NCI-H446 (cell line): ENCODE measurements at places on chromosomes 5 and 9.
A peak's percentile ranks its signal among the peaks of the same experiment; 100 is the strongest.

DNA sequence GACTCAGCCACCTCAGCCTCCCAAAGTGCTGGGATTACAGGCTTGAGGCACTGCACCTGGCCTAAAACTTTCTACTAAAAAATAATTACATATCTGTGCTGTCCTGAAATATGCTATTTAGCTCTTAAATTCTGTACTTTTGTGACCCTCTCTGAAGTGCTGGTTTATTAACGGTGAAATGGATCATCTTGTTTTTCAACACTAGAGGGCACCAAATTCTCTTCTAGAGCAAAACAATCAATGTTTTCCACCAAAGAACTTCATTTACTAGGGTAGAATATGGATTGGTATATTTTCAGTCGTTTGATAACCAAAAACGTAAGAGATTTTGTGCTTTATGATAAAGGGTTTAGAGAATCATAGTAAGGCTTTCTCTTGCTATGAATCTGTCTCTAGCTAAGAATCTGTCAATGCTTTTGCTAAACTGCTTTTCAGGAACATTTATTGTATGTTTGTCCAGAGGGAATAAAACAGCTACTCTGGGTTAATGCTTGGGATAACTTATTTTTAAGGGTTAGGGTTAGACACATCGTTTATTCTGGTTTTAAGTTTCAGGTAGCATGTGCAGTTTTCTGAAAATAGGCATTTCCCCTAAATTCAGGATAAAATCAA lies 63.6 kb downstream of the RNF180 start:
- peak; percentile 42 for DNase-seq

DNA sequence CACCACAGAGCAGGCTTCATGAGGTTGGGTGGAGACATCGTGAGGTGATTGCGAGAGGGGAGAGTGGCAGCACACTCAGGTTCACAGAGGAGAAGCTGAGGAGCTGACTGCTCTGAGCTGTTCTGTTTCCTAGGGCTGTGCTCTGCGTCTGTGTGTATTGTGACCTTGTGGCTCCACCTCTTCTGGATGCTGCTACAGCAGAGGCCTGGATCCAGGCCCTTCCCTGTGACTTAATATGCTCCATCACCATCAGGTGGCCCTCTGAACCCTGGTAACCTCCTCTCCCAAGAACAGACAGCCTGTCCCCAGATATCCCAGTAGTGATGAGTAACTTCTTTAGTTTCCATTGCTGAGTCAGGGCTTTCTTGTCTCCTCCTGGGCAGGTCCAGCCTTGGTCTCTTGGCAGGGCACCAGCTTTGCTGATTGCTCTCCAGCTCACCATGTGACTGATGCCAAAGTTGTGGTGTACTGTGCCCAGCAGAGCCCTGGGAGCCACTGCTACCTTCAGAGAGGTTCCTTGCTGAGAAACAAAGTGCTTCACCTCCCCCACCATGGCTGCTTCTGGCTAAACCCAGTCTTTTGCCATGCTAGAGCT lies 212.8 kb upstream of the CHD1 start:
- DNase-seq, result peak; percentile 35

GRCh38 chr5:96614110-96614691 lies 48.0 kb upstream of the CAST start:
- DNase-seq, result peak; percentile 85

GRCh38 chr5:67235399-67236110 lies 39.0 kb upstream of the CD180 start:
- DNase-seq, result no peak

DNA sequence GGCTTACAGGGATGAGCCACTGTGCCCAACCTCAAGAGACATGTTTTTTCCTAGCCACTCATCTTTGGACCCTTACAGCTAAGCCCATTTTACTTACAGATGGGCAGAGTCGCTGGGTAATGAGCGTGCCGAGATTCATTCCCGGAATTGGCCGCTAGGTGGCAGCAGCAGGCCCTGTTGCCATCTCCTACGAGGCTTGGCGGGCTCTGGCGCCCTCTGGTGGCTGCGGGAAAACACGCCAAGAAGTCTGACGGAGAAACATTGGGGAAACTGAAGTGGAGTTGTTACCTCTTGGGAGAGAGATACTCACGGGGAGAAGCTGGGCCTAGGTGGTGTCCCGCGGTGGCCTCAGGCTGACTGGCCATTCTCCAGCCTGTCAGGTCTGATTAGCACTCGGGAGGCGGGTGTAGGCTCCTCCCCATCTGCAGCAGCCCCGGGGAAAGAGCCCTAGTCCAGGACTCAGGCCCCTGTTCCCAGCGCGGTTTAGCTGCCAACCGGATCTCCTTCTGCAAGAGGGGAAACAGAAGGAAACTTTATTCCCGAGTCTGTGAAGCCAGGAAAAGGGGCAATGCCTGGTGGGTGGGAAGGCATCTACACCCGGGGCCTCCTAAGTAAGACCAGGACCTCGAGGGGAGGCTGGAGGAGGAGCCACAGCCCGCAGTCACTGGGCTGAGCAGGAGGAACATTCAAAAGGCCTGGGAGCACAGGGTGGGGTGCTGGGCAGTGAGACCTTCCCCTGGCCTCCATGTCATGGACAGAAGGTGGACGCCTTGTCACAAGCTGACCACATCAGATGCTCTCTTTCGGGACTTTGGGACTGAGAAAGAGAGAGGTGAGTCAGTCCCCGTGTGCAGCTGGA lies 9.7 kb downstream of the PTGES2 start:
- DNase-seq, result peak; percentile 89

DNA sequence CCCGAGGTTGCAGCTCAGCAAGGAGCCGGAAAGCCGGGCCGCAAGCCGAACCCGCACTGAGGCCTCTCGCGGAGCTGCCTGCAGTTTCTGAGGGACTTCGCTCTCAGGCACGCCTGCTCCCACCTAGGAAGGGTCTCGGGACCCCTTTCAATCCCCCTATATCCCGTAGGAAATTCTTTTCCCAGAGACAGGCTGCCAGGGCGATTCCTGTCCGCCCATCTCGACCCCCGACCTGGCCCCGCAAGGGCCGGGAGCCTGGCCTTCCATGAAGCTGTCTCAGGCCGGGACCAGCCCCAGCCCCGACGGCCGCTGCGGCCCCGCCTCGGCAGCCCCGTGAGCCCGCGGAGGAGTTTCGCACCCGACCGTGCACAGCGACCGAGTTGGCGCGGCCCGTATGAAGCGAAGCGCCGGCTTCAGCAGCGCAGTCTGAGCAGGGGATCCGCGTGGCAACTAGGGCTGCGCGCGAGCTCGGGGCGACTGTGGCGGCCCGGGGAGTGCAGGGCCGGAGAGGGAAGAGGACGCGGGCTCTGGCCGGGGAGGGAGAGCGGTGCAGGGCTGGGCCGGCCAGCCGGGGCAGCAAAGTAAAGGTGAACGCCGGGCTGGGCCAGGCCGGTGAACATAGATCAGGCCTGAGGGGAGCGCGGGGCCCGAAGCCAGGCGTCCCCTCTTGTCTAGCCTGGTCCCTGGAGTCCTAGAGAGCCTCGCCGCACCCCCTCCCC lies 977 bp upstream of the PRDM12 start:
- no peak for DNase-seq

- no peak for DNase-seq
Measured at GRCh38 chr9:115230924-115231515, 113.1 kb upstream of the TNC start.

- DNase-seq, result no peak
Measured at GRCh38 chr9:134709512-134710270, 68.1 kb downstream of the COL5A1 start.

GRCh38 chr5:96856371-96856770 lies 19.9 kb upstream of the ERAP2 start:
- no peak for DNase-seq

GRCh38 chr5:143086546-143086907 lies 316.4 kb downstream of the ARHGAP26 start:
- DNase-seq, result no peak

DNA sequence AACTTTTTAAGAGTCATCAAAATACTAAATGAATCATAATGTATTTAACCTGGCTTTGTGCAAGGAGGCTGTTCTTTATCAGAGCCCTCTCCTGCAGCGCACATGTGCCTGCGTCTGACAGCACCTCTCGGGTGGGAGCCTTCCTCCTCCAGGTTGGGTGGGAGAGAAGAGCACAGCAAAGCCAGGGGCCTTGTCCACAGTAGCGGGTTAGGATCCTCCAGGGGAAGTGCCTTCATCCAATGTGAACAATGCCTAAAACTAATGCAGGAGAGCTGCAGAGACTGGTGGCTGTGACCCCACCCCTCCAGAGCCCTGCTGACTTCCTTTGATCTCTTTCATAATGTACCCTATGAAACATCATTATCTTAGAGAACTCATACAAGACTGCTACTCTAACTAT lies 10.2 kb downstream of the UBE2QL1 start:
- DNase-seq, result no peak

- DNase-seq, result no peak
Measured at GRCh38 chr5:174425964-174426290, 298.5 kb upstream of the MSX2 start.

GRCh38 chr9:75054368-75055001 lies 26.4 kb upstream of the CARNMT1 start:
- DNase-seq, result no peak

GRCh38 chr9:27196383-27196782 lies 87.4 kb downstream of the TEK start:
- DNase-seq, result no peak

DNA sequence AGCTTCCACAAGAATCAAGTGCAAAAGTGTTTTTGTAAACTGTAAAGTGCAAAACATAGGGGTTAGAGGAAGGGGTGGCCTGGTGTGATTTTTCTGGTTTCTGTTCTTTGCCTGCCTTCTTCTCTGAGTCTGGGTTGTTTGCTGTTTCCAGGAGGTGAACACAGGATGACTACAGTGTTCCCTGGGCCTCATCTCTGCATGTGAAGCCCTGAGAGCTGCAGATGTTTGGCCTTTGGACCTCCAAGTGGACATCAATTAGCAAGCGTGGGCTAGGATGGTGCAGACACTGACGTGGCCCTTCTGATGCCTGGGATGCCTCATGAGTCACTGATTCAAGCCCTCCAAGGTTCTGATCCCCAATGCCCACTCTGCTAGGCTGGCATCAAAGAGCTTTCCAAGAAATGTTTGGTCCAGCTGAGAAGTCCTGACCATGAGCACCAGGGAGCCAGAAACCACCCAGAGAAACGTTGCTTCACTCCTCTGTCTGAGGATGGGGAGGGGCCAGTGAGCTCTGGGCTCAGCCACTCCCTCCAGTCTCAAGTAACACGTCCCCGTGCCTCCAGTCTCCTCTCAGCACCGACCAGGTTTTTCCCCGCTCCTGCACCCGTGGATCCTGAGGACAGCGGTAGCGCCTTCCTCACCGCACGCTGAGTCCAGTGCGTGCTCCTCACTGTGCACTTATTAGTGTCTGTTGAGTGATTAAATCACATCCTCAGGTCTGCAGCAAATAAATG lies 7.6 kb downstream of the IL9 start:
- no peak for DNase-seq

- no peak for DNase-seq
Measured at GRCh38 chr5:133471699-133472098, 140.6 kb downstream of the FSTL4 start.

DNA sequence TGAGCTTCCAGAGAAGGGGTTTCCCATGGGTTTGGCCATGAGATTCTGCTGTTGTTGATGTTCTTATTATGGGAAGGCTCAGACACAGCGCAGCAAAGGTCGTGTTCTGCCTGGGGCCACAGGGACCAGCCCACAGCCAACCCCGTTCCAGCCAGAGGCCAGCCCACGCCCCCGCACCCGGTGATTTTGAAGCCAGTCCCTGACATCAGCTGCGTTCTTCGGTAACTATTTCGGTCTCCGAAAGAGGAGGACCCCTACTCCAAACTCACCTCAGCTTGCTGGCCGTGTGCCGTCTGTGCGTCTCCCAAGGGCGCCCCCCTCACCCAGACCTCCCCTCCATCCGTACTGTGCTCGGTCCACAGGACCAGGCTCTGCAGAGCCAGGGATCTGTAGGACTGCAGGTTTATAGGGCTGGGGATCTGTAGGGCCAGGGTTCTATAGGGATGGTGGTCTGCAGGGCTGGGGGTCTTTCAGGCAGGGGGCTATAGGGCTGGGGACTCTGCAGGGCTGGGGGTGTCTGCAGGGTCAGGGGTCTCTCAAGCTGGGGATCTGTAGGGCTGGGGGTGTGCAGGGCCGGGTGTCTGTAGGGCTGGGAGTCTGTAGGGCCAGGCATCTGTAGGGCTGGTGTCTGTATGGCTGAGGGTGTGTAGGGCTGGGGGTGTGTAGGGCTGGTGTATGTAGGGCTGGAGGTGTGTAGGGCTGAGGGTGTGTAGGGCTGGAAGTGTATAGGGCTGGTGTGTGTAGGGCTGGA lies 11.8 kb downstream of the COL5A1 start:
- DNase-seq, result no peak

DNA sequence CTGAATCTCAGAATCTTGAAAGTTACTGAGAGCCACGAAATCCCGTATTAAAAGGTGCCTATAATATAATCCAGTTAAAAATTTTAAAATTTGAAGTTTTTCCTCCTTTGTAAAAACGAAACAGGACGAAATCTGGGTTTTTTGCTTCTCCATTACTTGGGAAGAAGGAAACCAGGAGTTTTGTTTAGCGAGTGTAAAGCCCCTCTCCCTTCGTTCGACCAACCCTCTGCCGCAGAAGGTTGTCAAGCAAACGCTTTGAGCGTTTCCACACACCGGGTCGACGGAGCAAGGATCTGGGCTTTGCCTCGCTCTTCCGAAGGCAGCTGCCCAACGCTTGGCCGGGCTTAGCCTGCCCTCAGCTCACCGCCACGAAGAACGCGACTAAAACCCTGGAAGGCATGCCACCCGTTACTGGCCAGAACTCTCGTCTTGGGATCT lies 1.6 kb upstream of the FOXE1 start:
- no peak for DNase-seq

GRCh38 chr9:21995666-21996398 lies 1.2 kb downstream of the CDKN2B-AS1 start:
- no peak for DNase-seq

- no peak for DNase-seq
Measured at GRCh38 chr9:128304971-128305288, 17.3 kb downstream of the TRUB2 start.

GRCh38 chr5:1762883-1763547 lies 36.6 kb downstream of the MRPL36 start:
- DNase-seq, result no peak

DNA sequence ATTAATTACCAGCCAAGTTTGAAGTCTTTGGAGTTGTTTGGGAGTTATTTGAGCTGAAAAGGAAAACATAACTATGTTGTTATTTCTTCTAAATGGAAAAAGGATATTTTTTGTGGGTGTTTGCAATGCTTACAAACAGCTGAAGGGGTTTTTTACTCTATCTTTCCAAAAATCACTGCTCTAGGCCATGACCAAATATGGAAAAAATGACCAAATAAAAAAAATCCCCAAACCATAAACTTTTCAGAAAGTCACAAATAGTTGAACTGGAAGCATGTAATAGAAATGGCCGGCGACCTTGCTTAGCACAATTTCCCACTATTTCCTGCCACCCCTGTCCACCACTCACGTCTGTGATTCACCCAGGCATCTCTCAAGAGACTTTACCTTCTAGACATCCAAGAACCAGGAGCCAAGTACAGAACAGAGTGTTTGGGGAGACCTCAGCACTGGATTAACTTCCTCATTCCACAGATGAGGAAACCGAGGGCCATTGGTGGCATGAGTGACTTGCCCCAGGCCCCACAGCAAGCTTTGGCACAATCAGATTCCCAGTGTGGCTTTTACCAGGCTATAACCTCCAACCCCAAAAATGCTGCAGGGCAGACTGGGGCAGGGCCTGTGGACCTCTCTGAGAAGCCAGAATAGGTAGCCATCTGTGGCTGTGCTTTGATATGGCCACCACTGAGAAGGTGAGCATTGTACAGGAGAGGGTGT lies 84.5 kb downstream of the NRG2 start:
- no peak for DNase-seq
